ENCODE measurements at places on chromosomes 6 and 20.

GRCh38 chr6:113127786-113128419, 729.2 kb upstream of the MARCKS start:
- DNase-seq, result no peak

DNA sequence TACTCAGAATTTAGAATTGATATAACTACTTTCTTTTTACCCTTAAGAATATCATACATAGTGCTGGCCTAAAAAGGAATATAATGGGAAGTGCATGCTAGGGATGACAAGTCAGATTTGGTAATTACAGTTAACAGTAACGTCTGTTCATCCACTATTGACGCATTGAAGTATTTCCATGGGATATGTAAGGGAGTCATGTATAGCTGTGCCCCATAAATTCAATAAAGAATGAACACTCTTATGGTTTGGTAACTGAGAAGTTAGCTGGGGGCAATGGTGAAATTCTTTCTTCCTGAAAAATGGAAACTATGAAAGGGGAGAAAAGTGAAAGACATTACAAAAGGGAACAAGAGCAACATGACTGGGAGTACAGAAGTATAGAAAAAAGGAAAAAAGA, 2.6 kb upstream of the COL19A1 start:
- DNase-seq, result no peak

- DNase-seq, result no peak
Observed at GRCh38 chr6:53513519-53513966, 31.4 kb downstream of the GCLC start.

DNA sequence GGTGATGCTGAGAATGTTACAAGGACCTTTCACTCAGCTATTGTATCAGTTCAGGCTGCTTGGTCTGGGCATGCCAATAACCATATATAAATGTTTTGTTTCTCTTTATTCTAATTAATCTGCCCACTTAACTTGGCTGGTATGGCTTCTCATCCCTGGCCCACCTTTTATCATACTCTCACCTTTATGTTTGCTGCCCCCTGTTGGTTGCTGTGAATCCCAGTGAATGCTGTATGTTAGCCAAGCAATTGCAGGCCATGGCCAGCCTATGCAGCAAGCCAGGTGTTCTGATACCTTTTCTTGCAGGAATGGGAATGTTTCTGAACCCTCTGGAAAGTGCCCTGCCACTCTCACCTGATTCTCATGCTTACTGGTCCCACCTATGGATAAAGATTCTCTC, 54.6 kb downstream of the PCSK2 start:
- no peak for DNase-seq

- no peak for DNase-seq
Observed at GRCh38 chr20:59458645-59459044, 145.7 kb upstream of the PHACTR3 start.

DNA sequence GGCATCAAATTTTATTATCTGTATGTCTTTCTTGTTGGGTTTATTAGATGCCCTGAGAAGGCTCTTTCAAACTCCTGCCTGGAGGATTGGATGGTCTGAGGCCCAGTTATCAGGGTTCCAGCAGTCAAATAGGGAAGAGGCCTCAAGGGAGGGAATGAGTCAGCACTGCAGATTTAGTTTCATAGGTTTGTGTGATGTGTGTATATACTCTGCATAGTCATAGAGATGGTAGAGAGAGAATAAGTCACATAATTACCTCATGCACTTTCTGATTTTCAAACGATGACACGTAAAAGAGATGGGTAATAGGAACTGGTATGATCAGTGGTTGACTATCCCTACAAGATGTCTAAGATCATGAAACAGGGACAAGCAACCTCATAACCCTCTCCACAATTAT, 82.1 kb downstream of the ADAT2 start:
- peak; percentile 11 for DNase-seq

- DNase-seq, result no peak
Observed at GRCh38 chr6:5968817-5969734, 37.6 kb downstream of the NRN1 start.

- DNase-seq, result no peak
Observed at GRCh38 chr6:228881-229651, 63.2 kb upstream of the DUSP22 start.

- DNase-seq, result no peak
Observed at GRCh38 chr6:80227545-80228105, 121.2 kb downstream of the BCKDHB start.

DNA sequence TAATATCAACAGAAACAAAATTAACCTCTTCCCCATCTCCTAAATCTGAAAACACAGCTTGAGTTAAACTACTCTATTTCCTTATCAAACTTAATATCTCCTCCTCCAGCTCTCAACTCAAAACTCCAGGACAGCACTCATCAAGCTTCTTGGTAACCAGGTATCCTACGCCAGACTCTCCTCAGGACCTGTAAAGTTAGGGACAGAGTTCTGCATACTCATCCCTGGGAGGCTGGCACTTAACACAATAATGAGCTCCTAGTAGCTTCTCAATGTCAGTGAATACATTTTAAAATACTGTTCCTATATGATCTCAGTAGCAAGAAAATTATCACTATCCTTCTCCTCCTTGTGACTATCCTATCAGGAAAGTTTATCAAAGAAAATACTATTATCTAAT, 240.3 kb downstream of the PTPRK start:
- DNase-seq, result no peak

DNA sequence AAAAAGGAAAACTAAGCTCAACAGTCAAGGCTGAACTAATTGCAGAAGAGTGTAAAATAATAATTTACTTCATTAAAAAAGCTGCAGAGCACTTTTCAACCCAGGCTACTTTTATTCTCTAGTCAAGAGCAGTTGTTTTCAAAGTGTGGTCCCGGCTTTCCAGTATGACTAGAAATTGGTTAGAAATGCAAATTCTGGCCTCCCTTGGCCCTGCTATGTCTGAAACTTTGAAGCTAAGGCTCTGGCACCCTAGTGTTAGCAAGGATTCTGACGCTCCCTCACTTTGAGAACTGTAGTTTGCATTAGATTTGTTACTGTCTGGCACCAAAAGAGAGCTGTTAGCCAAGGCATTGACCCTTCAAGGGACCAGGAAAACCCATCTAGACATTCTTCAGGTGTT, 9.5 kb upstream of the NXT1 start:
- DNase-seq, result no peak

- peak; percentile 50 for DNase-seq
Observed at GRCh38 chr6:38973178-38974057, 75.2 kb upstream of the GLP1R start.

DNA sequence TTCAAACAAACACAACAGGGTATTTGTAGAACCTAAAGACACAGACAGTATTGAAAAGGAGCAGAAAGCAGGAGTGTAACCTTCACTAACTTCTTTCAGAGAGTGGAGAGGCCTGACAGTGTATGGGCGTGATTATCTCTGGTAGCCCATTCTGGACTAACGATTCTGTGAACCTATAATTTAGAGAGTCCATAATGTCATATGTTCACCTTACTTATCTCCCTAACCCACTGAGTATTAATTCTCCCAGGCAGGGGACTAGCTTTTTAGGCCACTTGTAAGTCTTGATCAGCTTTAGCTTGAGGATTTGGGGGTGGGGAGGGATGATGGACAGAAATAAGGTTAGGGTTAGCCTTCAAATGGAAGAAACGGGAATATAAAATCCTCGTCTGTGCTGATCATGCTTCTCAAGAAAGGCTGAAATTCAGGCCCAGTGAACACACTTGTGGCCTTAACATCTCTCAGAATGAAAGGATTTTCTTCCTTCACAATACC, 2.8 kb upstream of the PARD6B start:
- no peak for DNase-seq

DNA sequence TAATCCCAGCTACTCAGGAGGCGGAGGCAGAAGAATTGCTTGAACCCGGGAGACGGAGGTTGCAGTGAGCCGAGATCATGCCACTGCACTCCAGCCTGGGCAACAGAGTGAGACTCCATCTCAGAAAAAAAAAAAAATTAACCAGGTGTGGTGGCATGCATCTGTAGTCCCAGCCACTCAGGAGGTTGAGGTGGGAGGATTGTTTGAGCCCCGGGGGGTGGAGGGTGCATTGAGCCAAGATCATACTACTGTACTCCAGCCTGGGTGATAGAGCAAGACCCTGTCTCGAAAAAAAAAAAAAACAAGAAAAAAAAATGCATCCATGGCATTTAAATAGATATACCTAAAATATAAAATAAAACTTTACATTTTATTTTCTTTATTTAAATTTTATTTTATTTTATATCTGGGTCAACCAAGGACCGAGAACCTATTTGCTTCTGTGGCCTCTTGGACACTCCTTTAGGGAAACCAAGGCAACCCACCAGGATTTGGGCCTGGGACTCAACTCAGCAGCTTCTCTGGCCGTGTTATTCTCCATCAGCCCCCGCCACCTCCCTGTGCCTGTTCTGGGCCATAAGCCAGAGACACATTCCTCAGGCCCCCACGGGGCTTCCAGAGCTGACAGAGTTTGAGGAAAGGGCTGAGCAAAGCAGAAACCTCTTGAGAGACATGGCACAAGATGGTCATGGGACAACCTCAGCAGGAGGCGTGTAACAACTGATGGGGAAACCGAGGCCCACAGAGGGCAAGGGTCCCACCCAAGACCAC, 6.2 kb downstream of the SNTA1 start:
- DNase-seq, result no peak

DNA sequence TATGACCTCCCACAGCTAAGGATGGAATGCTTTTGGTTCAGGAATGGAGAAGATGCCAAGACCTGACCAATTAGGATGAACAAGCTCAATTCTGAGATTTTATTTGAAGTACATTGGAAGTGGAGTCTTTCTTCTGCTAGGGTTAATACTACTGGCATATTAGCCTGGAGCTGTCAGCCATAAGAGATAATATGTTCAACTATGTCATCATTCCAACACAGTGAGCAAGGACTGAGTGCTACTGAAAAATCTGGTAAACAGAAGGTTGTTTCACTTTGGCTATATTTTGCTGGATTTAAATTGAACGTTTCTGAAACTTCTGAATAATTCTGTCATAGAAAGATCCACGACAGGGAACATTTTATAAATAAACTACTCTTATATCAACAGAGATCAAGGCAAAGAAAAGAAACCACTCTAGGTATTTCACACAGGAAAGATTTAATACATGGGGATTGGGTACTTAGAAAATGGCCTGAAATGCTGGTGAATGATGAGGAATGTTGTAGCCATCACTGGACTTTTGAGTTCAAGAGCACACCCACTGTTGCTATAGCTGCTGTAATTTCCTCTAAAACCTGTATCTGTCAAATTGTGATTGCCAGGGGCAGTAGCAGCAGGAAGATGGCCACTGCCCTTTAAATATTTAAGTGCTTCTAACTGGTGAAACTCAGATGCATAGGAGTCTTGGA, 200.5 kb downstream of the PLCB4 start:
- DNase-seq, result no peak

DNA sequence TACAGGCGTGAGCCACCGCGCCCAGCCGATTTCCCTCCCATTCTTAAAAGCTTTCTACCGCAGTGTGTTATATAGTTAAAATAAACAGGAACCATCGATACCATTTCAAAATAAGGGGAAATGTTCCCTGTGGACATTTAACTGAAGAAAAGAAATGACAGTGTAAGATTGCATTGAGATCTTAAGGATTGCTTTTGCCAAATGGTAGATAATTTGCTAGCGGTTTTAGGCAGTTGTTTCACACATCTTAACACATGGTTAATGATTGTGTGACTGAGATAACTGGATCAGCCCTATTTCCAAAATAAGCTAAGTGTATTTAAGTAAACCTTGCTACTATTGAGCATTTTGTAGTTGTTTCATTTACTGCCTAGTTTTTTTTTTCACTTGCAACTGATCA, 15.6 kb downstream of the STX16 start:
- no peak for DNase-seq

DNA sequence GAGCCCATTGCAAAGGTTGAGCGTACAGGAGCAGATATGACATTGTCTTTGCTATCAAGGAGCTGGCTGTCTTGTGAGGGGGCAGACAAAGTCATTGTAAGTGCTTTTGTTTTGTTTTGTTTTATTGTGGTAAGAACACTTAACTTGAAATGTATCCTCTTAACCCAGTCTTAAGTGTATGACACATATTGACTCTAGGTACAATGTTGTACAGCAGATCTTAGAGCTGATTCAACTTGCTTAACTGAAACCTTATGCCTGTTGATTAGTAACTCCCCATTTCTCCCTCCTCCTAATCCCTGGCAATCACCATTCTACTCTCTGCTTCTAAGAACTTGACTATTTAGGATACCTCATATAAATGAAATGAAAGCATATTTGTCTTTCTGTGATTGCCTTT, 429.0 kb downstream of the BMP2 start:
- no peak for DNase-seq

DNA sequence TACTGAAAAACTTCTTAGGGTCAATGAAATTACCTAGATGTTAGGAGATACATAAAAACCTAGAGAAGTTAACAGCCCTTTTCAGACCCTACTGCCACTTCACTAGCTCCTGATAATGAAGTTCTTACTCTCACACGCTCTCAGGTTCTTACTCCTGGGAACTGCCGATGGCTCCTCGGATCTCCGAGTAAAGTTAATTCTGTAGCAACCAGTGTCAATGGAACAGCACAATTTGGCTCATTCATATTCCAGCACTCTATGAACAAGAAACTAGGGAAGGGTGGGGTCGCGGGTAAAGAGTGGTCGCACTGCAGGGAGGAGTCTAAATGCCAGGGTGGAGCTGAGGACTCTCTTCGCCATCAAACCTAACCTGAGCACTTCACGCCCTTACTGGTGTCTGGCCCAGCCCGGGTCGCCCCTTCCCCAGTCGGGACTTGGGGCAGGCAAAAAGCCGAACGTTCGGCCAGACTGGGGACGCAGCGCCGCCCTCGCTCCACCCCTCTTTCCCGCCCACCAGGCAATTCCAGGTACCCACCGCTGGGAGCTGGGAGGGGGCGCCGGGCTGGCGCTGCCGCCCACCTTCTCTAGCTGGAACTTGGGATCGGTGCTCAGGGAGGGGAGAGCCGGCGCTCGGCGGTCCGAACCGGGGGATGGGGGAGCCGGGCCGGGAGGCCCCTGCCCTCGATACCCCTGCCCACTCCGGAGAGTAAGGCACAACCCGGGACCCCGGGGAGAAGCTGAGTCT, 744 bp downstream of the RAB23 start:
- DNase-seq, result peak; percentile 18

GRCh38 chr6:109164331-109164730, 69.0 kb downstream of the CEP57L1 start:
- DNase-seq, result no peak

GRCh38 chr20:58349570-58349969, 39.5 kb upstream of the VAPB start:
- no peak for DNase-seq

- no peak for DNase-seq
Observed at GRCh38 chr6:16470502-16471221, 232.3 kb downstream of the GMPR start.

GRCh38 chr6:39907871-39908575, 26.2 kb downstream of the MOCS1 start:
- no peak for DNase-seq
